ENCODE measurements at places on chromosomes 4 and X.

DNA sequence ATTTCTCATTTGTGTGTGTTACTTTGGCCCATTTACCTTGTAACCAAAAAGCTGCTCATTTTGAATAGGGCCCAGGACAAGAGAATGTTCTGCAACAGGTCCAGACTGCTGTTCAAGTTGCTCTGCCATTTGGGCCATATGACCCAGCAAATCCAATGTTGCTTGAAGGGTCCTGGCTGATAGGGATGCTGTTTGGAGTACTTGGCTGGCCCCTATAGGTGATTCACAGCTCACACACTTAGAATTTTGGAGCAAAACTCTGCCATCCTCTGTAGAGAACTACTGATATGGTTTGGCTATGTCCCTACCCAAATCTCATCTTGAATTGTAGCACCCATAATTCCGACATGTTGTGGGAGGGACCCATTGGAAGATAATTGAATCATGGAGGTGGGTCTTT, 131.5 kb downstream of the AASDH start:
- DNase-seq = no peak

DNA sequence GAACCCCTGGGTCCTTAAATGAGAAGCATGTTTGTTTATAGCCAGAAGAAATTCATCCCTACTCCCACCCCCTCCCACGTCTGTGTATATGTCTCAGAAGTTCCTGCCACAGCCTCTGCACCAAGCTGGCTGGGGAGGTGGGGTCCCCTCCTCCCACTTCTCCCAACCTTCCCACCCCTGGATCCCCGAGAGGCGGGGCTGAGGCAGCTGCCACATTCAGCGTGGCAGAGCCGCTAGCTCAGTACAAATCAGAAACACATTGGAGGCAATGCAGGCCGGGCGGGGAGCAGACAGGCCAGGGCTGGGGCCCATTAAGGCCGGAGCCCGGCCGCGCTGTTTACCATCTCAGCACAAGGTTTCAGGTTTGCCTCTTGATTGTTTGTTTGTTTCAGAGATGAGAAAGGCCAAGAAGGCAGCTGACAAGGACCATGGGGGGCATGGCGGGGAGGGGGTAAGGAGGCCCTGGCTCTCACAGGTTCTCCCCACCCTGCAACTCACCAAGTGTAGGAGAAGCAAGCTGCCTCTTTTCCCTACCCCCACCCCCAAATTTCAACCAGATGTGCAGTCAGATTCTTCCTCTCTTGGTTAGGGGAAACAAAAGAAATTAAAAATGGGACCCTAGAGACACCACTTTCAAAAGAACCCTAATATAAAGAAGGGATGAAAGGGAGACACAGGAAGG, 22.3 kb downstream of the PJA1 start:
- DNase-seq = no peak

DNA sequence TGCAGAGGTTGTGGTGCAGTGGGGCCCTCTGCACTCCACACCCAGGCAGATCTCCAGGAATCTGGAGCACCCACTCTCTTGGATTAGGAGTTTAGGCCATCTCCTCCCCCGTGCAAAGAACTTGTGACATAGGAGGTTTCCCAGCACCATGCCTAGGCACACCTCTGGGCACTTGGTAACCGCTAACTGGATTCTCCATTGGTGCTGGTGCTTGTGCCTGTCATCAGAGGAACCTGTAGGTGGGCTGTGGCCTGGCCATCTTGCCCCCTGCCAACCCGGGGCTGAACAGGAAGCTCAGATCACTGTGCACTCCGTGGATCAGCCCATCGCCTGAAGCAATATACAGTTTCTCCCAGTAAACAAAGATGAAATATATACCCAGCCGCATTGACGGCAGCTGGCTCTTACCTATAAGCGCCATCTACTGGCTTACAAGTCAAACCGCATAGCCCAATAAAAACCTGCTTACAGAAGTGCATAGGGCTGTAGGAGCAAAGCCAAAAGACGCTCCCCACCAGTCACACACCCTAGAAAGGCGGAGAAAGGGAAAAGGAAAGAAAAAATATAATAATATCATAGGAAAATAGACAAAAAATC, 19.1 kb upstream of the TEX13B start:
- no peak for DNase-seq

GRCh38 chrX:68942104-68942503, 113.3 kb downstream of the EFNB1 start:
- no peak for DNase-seq

GRCh38 chrX:15947648-15948317, 93.2 kb upstream of the AP1S2 start:
- no peak for DNase-seq

DNA sequence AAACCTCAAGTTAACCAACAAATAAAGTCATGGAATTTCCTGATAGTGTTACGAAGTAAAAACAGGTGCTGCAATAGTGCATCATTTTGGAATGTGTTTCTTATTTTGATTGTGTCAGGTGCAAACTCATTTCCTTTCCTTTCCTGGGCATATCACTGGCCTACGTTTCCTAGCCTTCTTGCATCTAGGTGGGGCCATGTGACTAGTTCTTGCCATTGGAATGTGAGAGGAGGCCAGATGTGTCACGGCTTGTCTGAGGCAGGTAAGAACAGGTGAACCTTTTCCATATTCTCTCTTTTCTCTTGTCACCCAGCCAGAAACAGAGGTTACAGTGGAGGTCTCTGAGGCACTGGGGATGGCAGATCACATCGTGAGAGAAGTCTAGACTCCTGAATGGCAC, 868.0 kb downstream of the RPA4 start:
- no peak for DNase-seq

DNA sequence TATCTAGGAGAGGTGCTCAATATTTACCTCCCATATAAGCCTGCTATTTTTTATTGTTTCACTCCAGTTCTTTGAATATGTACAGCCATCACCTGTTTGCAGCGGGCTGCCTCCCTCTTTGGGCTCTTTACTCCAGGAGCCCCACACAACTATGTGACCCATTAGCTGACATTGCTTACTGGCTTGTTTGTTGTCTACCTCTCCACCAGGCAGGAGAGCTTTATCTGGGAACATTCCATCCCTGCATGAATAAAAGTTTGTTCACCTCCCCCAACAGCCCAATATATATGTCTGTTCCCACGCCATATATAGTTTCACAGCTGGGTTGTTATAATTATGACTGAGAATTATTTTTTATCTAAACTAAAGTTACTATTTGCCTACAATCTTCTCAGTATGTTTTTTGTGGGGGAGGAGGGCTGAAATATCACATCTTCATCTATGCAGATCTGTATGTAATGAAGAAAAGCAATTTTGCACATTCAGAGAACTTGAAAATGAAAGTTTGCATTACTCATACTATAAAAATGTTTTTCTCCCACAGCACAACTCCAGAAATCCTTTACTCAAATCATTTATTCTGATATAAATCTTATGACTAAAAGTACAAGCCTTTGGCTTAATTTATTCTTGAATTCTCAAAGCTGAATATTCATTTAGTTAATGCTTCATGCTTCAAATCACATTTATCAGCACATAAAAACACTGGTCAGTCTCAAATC, 61.2 kb upstream of the DAPP1 start:
- no peak for DNase-seq

DNA sequence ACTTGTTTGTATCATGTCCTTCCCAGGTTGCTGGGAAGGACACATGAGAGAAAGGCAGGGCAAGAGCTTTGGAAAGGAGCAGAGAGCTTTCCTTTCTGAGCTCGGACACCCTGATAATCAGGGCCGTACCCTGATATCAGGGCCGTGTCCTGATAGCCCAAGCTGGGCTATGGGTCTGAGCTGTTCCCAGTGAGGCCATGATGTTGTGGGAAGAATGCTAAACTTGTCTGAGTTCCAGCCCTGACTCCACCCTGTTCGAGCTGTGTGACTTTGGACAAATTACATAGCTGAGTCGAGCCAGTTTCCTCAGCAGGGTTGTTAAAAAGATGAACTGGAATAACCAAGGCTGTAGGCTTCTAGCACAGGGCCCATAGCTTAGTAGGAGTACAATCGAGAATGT, 3.3 kb upstream of the CXCR3 start:
- no peak for DNase-seq

DNA sequence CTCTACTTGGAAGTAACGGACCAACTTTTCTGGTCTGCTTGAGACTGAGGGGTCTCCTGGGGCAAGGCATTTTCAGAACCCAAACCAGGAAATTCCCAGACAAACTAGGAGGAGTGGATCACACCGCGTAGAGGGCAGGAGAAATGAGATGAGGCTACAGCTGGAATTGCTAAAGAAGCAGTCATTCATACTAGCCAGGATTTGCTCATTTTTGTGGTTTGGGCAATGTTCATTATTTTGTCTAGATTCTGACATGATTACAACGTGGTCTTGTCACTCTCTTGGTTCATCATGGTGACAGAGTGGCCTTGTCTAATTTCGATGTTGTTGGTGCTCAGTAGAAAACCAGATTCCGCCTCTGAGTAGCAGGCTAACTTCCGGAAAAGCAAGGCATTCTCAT, 63.2 kb downstream of the BANK1 start:
- DNase-seq = no peak

DNA sequence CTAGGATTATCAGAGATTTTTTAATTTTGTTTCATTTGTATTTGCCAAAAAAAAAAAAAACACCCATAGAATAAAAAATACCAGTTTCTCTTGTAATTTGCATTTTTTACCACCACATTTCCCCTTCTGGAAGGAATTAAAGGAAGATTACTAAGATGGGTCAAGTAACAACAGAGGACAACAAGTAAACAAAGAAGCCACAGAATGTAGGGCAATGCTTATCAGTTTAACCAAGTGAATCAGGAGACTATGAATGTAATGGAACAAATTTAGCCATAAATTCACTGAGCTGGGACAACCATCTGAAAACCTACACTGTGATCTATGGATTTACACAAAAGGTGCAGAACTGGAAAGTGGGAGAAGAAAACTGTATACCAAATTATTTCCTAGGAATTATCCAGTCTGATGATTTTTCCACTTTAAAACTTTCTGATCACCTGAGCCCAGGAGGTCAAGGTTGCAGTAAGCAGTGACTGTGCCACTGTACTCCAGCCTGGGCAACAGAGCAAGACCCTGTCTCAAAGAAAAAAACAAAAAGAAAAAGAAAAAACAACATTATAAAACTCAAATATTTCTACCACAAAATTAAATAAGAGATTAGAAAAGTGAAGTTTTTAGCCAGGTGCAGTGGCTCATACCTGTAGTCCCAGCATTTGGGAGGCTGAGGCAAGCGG, 32.4 kb downstream of the LRBA start:
- no peak for DNase-seq

- no peak for DNase-seq
These were observed 100.8 kb upstream of the BMP2K start for GRCh38 chr4:78675325-78675724.

GRCh38 chr4:112448306-112449132, 67.5 kb downstream of the NEUROG2 start:
- no peak for DNase-seq

DNA sequence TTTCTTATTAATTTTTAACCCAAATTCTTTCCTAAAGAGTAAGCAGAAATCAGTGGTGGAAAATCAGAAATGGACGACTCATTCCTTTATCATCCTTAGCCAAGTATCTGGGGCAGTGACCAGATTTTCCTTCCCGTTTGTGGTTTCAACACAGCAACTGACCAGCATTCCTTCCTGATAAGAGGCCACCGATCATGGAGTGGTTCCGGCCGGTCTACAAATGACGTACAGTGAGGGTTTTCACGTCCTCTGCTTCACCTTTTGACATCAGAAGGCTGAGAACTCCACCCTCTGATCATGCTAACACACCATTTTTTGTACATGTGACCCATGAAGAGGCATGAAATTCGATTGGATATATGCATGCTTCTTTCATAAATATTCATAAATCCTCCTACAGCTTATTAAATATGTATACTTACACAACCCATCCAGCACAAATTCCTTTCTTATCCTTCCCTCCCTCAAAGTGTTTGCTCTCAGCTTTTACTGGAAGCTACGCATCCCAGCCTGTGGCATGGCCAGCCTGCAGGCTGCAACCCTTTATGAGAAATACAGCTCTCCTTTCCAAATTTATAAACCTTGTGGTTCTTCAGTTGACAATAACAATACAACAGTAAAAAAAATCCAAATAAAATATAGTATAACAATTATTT, 173.0 kb upstream of the CASK start:
- DNase-seq = no peak

GRCh38 chr4:183967266-183967665, 62.2 kb downstream of the STOX2 start:
- DNase-seq = no peak

DNA sequence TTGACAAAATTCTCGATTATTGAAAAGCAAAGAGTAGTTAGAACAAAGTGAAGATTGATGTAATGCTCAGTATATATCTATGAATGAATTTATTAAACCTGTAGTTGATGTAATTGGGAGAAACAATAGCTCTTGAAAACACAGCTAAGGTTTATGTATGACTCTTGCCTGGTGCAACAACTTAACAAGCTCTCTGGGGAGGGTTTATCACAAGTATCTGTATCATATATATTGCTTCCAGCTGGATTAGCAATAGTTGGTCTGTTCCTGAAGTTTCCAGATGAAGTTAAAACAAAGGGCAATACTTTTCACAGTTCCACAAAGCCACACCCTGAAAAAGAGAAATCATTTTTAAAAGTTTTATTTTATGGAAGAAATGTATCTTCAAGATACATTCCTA, 91.4 kb downstream of the ARSJ start:
- DNase-seq = no peak

GRCh38 chrX:1134976-1135375, 77.5 kb downstream of the CRLF2 start:
- no peak for DNase-seq

GRCh38 chr4:55214172-55214571, 88.8 kb upstream of the KDR start:
- DNase-seq = no peak

DNA sequence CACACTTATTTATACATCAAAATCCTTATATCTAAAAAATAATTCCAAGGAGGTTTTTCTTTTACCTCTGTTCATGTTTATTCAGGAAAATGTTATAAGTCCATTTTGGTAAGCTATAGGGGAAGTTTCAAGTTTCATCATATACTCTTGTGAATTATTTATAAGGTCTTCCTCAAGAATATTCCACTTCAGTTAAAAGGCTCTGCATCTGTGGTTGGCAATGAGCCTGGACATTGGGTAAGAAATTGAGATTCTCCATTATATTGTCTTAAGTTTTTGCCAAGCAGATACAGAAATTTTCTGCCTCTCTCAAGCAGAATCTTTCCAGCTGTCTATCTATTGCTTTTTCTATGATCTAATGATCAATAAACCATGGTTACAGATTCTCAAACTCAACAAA, 641.9 kb downstream of the NLGN4X start:
- DNase-seq = no peak

- DNase-seq = no peak
These were observed 752 bp upstream of the FGF5 start for GRCh38 chr4:80265571-80266252.

- no peak for DNase-seq
These were observed 20.8 kb upstream of the NWD2 start for GRCh38 chr4:37223732-37224131.

DNA sequence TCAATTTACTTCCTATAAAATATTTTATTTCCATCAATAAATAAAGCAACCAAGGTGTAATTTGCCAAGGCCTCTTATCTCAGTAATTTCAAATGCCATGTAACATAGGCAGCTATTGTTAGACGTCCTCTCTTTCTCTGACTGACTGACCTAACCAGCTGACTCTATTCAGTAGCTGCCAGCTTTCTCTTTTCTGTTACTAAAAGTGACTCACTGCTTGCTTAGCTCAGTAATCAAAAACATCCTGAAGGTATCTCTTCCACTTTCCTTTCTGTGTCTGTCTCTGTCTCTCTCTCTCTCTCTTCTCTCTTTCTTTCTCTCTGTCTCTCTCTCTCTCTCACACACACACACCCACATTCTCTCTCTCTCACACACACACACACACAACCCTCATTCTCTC, 134.2 kb downstream of the SPOCK3 start:
- DNase-seq = no peak

GRCh38 chr4:21415728-21416127, 532.8 kb downstream of the KCNIP4 start:
- DNase-seq = no peak

All from stimulated activated CD4-positive, alpha-beta T cell treated with anti-CD3 and anti-CD28 coated beads, Interleukin-12 subunit alpha, Interleukin-12 subunit beta, amount 100 ng/mL, for 24 hours (primary cell).